Activated T-cell treated with anti-CD3 and anti-CD28 coated beads, Interleukin-2, amount 50 U/mL, for 24 hours (primary cell): ENCODE measurements at places on chromosomes 5 and 9.

- DNase-seq = no peak
Observed at GRCh38 chr9:98438666-98439065, 183.2 kb upstream of the TBC1D2 start.

DNA sequence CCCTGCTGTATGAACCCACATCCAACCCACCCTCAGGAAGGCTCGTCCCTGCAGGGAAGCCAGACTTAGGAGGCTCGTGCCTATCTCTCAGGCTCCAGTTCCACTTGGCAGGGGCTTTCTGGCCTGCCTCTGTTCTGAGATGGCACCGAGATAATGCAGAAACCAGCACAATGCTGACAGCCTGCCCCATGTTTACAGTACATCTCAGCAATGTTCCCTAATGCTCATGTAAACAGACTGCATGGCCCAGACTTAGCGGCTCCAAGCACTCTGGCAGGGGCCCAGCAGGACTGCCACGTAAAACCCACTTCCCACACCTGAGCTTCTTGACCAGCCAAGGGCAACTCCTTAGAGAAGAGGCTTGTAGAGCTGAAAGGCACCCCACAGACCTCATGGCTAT lies 499.5 kb upstream of the BRINP1 start:
- DNase-seq = no peak

GRCh38 chr9:17986595-17986994 lies 407.7 kb downstream of the SH3GL2 start:
- no peak for DNase-seq

DNA sequence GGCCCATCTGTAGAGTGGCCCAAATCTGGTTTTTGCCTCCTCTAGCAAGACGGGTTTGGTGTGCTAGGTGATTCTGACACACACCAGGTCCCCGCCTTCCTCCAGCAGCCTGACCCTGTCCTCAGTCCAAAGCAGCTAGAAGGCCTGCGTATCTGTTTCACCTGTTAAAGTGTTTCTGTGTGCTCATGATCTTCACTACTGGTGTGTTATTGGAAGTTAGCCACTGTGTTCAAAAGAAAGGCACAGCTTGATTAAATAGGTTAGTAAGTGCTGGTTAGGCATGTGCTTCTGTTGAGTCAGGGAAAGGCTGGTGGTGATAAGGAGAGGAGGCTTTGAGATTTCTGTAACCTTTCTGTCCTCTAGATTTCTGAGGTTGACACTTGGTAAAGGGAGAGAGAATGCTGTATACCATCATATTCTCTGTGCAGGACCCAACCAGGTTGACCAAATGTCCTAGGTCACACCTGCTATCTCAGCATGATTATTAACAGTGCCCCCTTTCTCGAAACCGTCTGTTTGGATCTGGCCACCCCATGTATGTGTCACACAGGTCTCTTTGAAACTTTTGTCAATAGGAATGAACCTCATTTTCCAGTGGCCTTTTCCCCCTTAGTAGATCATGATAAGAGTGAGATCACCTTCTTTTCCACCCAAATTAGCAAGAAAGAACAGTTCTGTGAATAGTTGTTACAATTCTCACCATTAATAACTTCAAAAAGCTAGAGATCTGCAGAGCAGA lies 58.8 kb downstream of the ARHGAP26 start:
- DNase-seq = no peak

DNA sequence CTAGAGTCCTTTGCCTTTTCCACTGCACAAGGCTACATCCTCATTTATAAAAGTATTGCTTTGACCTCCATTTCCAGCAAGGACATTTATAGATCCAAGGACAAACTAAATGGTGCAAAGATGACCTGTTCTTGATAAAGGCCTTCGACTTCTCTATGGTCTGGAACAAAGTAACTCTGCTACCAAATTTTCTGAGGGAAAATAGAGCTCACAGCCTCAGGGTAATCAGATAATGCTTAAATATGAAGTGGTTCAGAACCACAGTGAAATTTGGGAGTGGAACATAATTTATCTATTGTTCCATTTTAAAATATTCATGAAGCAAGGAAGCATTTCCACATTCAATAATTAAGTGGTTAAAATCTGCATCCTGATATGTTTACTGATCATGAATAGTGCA lies 137.5 kb downstream of the TTLL11 start:
- DNase-seq = no peak

DNA sequence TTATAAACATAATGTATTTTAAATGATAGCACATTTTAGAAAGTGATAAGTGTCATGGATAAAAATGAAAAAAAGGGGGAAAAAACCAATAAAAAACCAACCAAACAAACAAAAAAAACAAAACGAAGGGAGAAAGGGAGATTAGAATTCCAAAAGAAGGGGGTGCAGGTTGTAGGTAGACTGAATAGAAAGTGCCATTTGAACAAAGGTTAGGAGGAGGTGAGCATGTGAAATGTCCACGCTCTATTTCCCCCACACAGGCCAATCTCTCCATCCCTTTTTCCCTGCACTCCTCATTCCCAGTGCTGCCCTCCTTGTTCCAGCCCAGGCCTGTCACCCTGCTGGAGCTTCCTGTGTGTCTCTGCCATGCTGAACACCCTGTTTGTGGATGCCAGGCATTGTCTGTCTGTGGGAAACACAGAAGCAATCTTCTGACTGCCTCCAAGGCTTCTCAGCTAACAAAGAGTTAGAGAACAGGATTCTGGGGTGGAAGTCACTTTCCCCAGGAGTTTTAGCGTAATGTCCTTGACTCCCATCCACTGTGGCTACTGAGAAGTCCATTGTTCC lies 138.8 kb downstream of the ADAMTS16 start:
- no peak for DNase-seq
